ENCODE measurements at places on chromosomes 5 and 9. TPM values are rescaled to one million over a fixed set of nuclear protein-coding genes. Genes with fewer than 3 reads are reported as not detected.

Gene INSL4
- not detected for total RNA-seq

Gene FGF10
- 41.3 TPM for total RNA-seq

Gene SPINK13
- not detected for total RNA-seq

Gene ROR2
- total RNA-seq, result 22.3 TPM

Gene GALNT12
- total RNA-seq, result 5.4 TPM

Gene ECSCR
- 37.1 TPM for total RNA-seq

Gene GGTA1
- 18.4 TPM for total RNA-seq

Gene CDKN2A
- total RNA-seq, result 25.8 TPM

Gene ARHGEF37
- total RNA-seq, result 17.7 TPM

Gene SNCAIP
- total RNA-seq, result 11.3 TPM

Gene C5orf34
- total RNA-seq, result not detected

Gene CENPH
- 3.9 TPM for total RNA-seq

Gene ANKRD55
- 0.74 TPM for total RNA-seq

Gene PCDHB12
- total RNA-seq, result 2.5 TPM

Gene IL4
- total RNA-seq, result not detected

Gene SPATA31E1
- total RNA-seq, result not detected

Gene OMD
- total RNA-seq, result 10.3 TPM

Gene SHISAL2B
- total RNA-seq, result not detected

Gene RLN2
- total RNA-seq, result not detected

Gene FRRS1L
- total RNA-seq, result 2.2 TPM

Gene CDH18
- total RNA-seq, result not detected

Gene TNC
- 18.7 TPM for total RNA-seq

Gene ASS1
- total RNA-seq, result 84.0 TPM

Gene DMRTA1
- 0.25 TPM for total RNA-seq

Gene SOWAHA
- total RNA-seq, result not detected

Gene ANXA2R
- total RNA-seq, result 10.6 TPM

Gene NUDT12
- 5.9 TPM for total RNA-seq

Gene NOXA1
- 2.9 TPM for total RNA-seq

Gene GRM6
- total RNA-seq, result not detected

Gene TGFBI
- 43.2 TPM for total RNA-seq

Gene ACTL7A
- total RNA-seq, result not detected

Gene BTNL3
- not detected for total RNA-seq

Gene CYFIP2
- total RNA-seq, result 27.7 TPM

Gene JADE2
- total RNA-seq, result 35.4 TPM

Gene OLFM1
- total RNA-seq, result 39.0 TPM

Gene PDE6A
- 0.25 TPM for total RNA-seq

Gene TUSC1
- total RNA-seq, result 22.6 TPM

Gene AIF1L
- 16.2 TPM for total RNA-seq

Gene TAF11L5
- total RNA-seq, result not detected

Gene MEGF10
- 0.74 TPM for total RNA-seq

Gene FOXD4L6
- not detected for total RNA-seq

Gene FLT4
- total RNA-seq, result 20.9 TPM

Gene SLIT3
- total RNA-seq, result 52.8 TPM

Gene BRD3
- total RNA-seq, result 20.4 TPM

Gene SGCD
- total RNA-seq, result 6.9 TPM

Gene FRMD3
- 13.8 TPM for total RNA-seq

Gene ZNF608
- 20.6 TPM for total RNA-seq

Gene SLC24A2
- 0.25 TPM for total RNA-seq

Gene EGFL7
- 272 TPM for total RNA-seq

Gene DMRT3
- total RNA-seq, result not detected

Gene TCF7
- 1.7 TPM for total RNA-seq

Gene CCDC192
- not detected for total RNA-seq

Data from vagina (tissue), 2 donors.